ENCODE measurements at places on chromosomes 6 and 20. TPM values are rescaled to one million over a fixed set of nuclear protein-coding genes. Genes with fewer than 3 reads are reported as not detected.

BANF2 gene
- not detected for total RNA-seq

KIFC1 gene
- 167 TPM for total RNA-seq

CALHM5 gene
- total RNA-seq: not detected

FAXC gene
- total RNA-seq: not detected

NR2E1 gene
- not detected for total RNA-seq
